ENCODE measurements at places on chromosomes 7 and 10. TPM values are rescaled to one million over a fixed set of nuclear protein-coding genes. Genes with fewer than 3 reads are reported as not detected.
A peak's percentile ranks its signal among the peaks of the same experiment; 100 is the strongest.

GRCh38 chr7:157412021-157412443 is 75.2 kb downstream of the DNAJB6 start:
- no peak for DNase-seq
- no peak overlapping the region for H3K4me3 ChIP-seq
- H3K4me1 ChIP-seq = no peaks in the 10 kb centered on the region

FOXI2 gene
- not detected for total RNA-seq

DNA sequence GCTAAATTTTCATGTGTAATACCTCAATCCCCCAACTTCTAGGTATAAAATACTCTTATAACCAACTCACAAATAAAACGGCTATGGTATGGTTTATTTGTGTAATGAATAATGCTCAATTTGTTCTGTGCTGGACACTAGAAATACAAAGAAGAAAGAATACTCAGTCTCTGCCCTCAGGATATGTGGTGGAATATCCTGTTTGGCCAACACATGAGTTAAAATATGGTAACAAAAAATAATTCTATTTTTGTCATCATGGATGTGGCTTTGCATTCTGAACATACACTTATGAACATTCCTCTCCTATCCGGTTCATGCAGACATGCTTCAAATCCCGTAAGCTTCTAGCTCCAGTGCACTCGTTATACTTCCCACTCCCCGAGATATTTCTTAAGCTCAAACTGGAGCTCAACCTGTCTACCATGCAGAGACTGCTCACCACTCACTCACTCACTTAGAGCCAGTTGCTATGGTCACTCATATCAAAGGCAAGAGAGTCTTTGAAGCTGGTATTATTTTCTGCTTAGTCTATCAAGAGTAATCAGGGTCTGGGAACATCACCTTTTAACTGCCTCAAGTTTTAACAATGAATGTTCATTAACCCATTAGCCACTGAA is 53.8 kb upstream of the SLC16A12 start:
- DNase-seq = no peak
- no peak overlapping the region for H3K4me3 ChIP-seq
- no peaks in the 10 kb centered on the region for H3K36me3 ChIP-seq
- H3K27ac ChIP-seq = no peak overlapping the region
- peaks cover 8% of the 10 kb centered on the region for H3K4me1 ChIP-seq

GRCh38 chr10:122207596-122207995 is 63.5 kb upstream of the BTBD16 start:
- no peaks in the 10 kb centered on the region for H3K27me3 ChIP-seq
- no peak overlapping the region for H3K27ac ChIP-seq
- H3K4me3 ChIP-seq = no peak overlapping the region

DNA sequence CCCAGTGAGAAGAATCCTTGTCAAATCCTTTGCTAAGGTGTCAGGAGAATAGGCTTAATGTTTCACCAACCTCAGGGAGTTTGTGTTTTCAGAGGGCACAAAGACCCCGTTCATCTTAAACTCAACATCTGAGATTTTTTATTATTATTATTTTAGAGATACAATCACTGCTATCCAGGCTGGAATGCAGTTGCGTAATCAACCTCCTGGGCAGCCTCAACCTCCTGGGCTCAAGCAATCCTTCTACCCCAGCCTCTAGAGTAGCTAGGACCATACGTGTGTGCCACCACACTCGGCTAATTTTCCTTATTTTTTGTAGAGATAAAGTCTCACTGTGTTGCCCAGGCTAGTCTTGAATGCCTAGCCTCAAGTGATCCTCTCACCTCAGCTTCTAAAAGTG is 599.2 kb downstream of the KCNMA1 start:
- DNase-seq = no peak
- H3K4me1 ChIP-seq = peaks cover 6% of the 10 kb centered on the region
- no peaks in the 10 kb centered on the region for H3K36me3 ChIP-seq

RPEL1 gene
- not detected for total RNA-seq

- H3K36me3 ChIP-seq = peaks cover 7% of the 10 kb centered on the region
- peak overlapping the region; percentile 99 for H3K4me3 ChIP-seq
- peaks cover 55% of the 10 kb centered on the region for H3K4me1 ChIP-seq
- H3K27ac ChIP-seq = peak overlapping the region; percentile 100
- DNase-seq = peak; percentile 47
These were observed 1.3 kb downstream of the ITPRIP start for GRCh38 chr10:104336821-104337467.

DNA sequence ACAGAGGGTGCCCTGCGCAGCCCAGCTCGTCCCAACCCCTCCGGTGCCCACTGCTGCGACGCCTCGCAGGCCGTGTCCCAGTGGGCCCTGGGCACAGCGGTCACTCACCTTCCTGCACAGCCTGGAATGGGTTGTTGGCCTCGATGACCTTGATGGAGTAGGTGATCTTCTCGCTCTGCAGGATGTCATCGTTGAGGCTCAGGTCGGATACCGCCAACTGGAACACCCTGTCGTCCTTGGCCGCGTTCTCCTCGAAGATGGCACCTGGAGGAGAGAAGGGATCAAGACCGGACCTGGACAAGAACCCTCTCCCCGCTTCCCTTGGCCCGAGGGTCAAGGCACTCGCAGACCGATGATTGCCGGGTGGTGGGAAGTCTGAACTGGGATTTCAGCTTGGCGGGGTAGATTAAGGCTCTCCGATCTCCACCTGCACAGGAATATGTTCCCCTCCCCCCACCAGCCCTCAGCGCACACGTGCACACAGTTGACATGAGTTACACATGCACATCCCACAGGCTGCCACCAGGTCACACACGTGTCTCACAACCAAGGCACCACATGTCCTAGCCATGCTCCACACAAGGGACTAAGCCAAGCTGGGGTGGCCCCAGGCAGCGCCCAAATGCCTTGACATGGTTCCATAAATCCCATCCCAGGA is 2.6 kb downstream of the GRID1 start:
- peaks cover 66% of the 10 kb centered on the region for H3K27me3 ChIP-seq
- DNase-seq = no peak
- H3K4me3 ChIP-seq = no peak overlapping the region
- H3K4me1 ChIP-seq = no peaks in the 10 kb centered on the region
- no peaks in the 10 kb centered on the region for H3K36me3 ChIP-seq

MALRD1 gene
- not detected for total RNA-seq

GRCh38 chr10:102281102-102281487 is 35.8 kb downstream of the GBF1 start:
- no peaks in the 10 kb centered on the region for H3K36me3 ChIP-seq
- H3K4me3 ChIP-seq = no peak overlapping the region
- H3K4me1 ChIP-seq = peaks cover 22% of the 10 kb centered on the region
- peak overlapping the region; percentile 40 for H3K27ac ChIP-seq
- no peak for DNase-seq
- H3K27me3 ChIP-seq = no peaks in the 10 kb centered on the region

GRCh38 chr7:80821771-80822319 is 97.0 kb downstream of the SEMA3C start:
- H3K27me3 ChIP-seq = no peaks in the 10 kb centered on the region
- no peak overlapping the region for H3K4me3 ChIP-seq
- H3K36me3 ChIP-seq = no peaks in the 10 kb centered on the region
- no peak overlapping the region for H3K27ac ChIP-seq
- H3K4me1 ChIP-seq = no peaks in the 10 kb centered on the region
- DNase-seq = no peak

DNA sequence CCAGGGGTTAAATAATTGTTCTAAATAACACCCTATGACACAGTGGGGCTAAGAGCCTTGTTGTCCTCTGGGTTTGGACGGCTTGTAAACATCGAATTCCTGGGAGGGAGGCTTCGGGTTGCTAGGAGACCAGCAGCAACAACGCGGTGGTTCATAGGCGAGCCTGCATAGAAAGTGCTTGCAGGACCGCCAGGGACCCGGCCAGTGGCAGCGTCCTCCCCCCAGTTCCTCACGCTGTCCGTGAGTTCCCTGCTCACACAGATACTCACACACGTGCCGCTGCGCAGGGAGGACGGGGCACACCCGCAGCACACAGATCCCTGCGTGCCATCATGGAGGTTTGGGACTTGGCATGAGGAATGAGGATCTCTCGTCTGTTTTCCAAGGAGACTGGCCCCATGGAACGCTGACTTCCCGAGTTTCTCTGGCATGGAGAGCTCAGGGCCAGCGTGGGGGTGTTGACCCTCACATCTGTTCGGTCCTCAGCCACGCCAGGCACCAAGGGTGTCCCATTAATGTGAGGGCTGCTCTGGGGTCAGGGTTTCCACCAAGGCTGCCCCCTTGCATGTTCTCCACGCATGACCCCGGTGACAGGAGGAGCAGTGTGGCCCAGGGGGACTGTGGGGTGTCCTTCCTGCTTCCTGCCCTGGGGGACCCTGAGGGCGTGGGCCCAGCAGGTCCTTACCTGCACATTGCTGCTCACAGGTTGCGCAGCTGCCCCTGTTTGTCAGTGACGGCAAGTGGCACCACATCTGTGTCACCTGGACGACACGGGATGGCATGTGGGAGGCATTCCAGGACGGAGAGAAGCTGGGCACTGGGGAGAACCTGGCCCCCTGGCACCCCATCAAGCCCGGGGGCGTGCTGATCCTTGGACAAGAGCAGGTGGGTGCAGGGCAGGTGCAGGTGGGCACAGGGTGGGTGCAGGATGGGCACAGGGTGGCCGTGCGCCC is 9.7 kb downstream of the NPTX2 start:
- no peak for DNase-seq
- no peaks in the 10 kb centered on the region for H3K36me3 ChIP-seq

DNA sequence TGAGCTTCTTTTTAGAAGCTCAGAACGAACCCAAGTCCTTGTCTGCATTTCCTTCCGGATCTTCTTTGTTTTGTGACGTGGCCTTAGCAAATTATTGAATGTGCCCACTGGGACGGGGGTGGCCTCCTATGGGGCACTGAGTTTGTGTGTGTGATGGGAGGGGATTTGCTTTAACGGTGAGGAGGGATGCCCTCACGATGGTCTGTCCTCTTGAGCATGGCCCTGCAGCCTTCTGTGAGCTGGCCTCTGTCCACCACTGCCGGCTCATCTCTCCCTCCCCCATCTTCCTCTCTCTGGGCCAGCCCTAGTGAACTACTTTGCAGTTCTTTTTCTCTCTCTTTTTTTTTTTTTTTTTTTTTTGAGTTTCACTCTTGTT is 62.9 kb upstream of the MKRN1 start:
- no peak overlapping the region for H3K27ac ChIP-seq
- H3K4me1 ChIP-seq = no peaks in the 10 kb centered on the region
- no peaks in the 10 kb centered on the region for H3K27me3 ChIP-seq
- no peak for DNase-seq
- no peaks in the 10 kb centered on the region for H3K36me3 ChIP-seq

GRCh38 chr7:85851571-85852193 is 664.8 kb upstream of the SEMA3D start:
- no peak overlapping the region for H3K27ac ChIP-seq
- peak; percentile 42 for DNase-seq
- H3K4me3 ChIP-seq = no peak overlapping the region
- no peaks in the 10 kb centered on the region for H3K27me3 ChIP-seq

GDF2 gene
- total RNA-seq = not detected

HSPA14 gene
- total RNA-seq = 18.0 TPM

TRIM74 gene
- 0.58 TPM for total RNA-seq

- H3K4me1 ChIP-seq = no peaks in the 10 kb centered on the region
- no peak overlapping the region for H3K4me3 ChIP-seq
- H3K27me3 ChIP-seq = peaks cover 11% of the 10 kb centered on the region
- no peak for DNase-seq
- H3K36me3 ChIP-seq = no peaks in the 10 kb centered on the region
These were observed 292.4 kb downstream of the GATA3 start for GRCh38 chr10:8346861-8347260.

- H3K27me3 ChIP-seq = no peaks in the 10 kb centered on the region
- no peaks in the 10 kb centered on the region for H3K36me3 ChIP-seq
- no peak overlapping the region for H3K27ac ChIP-seq
- DNase-seq = no peak
- H3K4me1 ChIP-seq = peaks cover 3% of the 10 kb centered on the region
- H3K4me3 ChIP-seq = peak overlapping the region; percentile 69
These were observed 1.3 kb downstream of the C10orf95 start for GRCh38 chr10:102450124-102450373.

DNA sequence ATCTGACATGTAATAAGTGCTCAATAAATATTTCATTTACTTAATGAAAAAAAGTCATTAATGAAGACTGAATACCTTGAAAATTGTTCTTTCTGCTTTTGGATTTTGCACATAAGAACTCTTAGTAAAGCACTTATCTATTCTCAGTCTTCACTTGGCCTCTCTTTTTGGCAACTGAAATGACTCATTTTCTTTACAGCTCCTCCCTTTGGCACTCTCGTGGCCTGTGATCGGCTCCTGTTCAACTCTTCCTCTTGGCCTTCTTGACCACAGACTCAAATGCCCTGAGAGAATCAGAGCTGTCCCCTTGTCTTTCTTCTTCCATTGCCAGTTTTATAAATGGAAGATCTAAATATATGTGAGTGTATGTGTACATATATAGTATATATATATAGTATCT is 54.2 kb downstream of the FOXP2 start:
- H3K27me3 ChIP-seq = no peaks in the 10 kb centered on the region
- H3K27ac ChIP-seq = no peak overlapping the region
- H3K4me1 ChIP-seq = no peaks in the 10 kb centered on the region
- no peaks in the 10 kb centered on the region for H3K36me3 ChIP-seq
- no peak for DNase-seq
- no peak overlapping the region for H3K4me3 ChIP-seq

CCDC146 gene
- 2.2 TPM for total RNA-seq

HYCC1 gene
- 43.2 TPM for total RNA-seq

ATP6V0A4 gene
- total RNA-seq = 0.24 TPM

- H3K27ac ChIP-seq = no peak overlapping the region
- H3K27me3 ChIP-seq = no peaks in the 10 kb centered on the region
- no peak for DNase-seq
- no peak overlapping the region for H3K4me3 ChIP-seq
These were observed 155.5 kb downstream of the BUB3 start for GRCh38 chr10:123309731-123310130.

- DNase-seq = no peak
- no peaks in the 10 kb centered on the region for H3K36me3 ChIP-seq
- H3K27ac ChIP-seq = no peak overlapping the region
- H3K27me3 ChIP-seq = no peaks in the 10 kb centered on the region
- H3K4me3 ChIP-seq = no peak overlapping the region
These were observed 75.6 kb upstream of the GPR22 start for GRCh38 chr7:107394276-107394675.

HGF gene
- total RNA-seq = 0.35 TPM

SUN3 gene
- not detected for total RNA-seq

GRCh38 chr7:7989616-7990440 is 21.2 kb downstream of the GLCCI1 start:
- H3K36me3 ChIP-seq = no peaks in the 10 kb centered on the region
- no peaks in the 10 kb centered on the region for H3K4me1 ChIP-seq

All from endothelial cell of umbilical vein (primary cell).